ENCODE measurements at places on chromosomes 2 and 18. TPM values are rescaled to one million over a fixed set of nuclear protein-coding genes. Genes with fewer than 3 reads are reported as not detected.

DNA sequence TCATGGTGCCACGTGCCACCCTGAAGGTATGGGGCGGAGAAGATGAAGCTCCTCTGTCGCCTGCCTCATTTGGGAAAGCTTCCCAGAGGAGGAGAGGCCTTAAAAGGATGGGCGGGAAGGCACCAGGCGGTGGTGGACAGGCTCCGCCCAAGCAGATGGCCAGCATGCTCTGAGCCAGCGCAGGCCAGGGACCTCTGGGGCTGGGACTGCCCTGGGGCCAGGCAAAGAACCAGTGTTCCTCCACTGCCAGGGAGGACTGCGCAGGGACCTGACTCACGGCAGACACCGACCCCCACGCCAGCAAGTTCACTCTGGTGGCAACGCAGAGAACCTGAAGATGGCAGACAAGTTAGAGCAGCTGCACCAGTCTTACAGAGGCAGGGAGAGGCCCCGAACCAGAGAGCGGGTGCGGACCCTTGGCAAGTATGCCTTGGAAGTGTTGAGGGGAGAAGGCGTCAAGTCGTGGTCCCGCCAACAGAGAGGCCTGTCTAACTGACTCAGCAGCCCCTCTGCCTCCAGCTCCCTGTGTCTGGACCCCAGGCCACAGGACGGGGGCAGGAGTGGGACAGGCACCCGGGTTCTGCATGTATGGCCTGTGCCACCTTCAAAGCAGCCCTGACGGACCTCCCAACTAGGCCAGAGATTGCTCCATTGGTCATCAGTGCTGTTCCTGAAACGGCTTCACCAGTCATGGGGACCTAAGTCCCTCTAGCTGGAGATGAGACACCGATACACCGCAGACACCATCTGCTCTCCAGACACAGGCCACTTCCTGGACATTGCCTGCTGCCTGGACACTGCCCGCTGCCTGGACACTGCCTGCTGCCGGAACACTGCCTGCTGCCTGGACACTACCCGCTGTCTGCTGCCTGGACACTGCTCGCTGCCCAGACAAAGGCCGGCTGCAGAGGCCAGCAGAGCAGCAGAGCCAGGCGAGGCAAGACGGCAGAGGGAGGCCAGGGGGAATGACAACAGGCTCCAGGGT, 124.7 kb downstream of the HDAC4 start:
- H3K27me3 ChIP-seq: no peaks in the 10 kb centered on the region
- peak; percentile 52 for DNase-seq
- no peaks in the 10 kb centered on the region for H3K36me3 ChIP-seq
- peaks cover 33% of the 10 kb centered on the region for H3K4me1 ChIP-seq
- H3K27ac ChIP-seq: peak overlapping the region; percentile 99

Gene CD8B2
- not detected for total RNA-seq

DNA sequence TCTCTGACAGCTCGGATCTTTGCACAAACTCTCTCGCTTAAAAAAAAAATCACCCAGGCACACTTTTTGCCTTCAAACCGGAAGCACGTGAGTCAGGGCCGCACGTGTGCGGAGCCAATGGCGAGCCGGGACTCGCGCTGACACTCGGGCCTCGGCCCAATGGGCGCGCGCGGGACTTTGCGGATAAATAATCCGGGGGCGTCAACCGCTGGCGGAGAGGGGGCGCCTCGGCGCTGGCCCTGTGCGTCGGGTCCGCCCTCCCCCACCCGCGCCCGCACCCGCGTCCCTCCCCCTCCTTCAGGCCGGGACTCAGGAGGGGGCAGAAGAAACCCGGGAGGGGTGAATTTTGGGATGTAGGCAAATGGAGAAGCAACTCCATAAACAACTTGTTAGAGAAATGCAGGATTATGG, 319 bp upstream of the EN1 start:
- H3K27ac ChIP-seq: no peak overlapping the region
- H3K36me3 ChIP-seq: no peaks in the 10 kb centered on the region
- H3K27me3 ChIP-seq: peaks cover 82% of the 10 kb centered on the region
- DNase-seq: peak; percentile 88
- no peak overlapping the region for H3K4me3 ChIP-seq

DNA sequence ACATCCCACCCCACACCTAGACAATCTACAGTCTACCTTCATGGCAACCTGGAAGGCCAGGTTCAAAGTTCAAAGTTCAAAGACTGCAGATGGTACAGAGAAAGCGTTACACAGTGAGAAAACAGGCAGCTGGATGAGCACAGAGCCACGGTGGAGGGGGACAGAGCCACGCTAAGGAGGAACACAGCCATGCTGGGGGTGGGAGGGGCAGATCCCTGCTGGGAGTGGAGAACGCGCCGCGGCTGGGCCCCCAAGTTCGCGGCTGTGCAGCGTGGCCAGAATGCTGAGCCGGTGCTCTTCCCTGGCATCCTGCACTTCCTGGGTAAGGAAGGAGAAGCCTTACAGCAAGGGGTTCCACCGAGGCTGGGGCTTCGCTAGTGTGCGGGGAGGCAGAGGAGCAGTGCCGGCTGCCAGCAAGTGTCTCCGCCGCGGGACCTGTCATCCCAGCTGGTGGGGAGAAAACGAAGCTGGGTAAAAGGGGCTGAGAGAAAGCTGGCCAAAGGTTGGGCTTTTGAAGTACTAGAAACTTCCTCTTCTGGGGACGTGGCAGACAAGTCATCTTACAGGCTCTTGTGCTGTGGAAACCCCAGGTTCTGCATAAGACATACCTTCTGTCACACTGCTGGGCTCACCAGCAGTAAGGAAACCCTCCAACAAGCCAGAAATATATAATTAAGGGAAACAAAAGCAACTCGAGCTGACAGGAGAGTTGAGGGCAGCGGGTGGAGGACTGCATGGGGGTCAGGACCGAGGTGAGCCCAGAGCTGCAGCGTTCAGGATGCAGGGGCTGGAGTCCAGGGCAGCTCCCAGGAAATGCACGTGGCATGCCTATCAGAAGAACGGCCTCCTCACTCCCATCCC, 115.5 kb downstream of the HDAC4 start:
- no peaks in the 10 kb centered on the region for H3K27me3 ChIP-seq
- DNase-seq: peak; percentile 59
- H3K27ac ChIP-seq: no peak overlapping the region
- peaks cover 7% of the 10 kb centered on the region for H3K4me1 ChIP-seq

- peak overlapping the region; percentile 48 for H3K4me3 ChIP-seq
- H3K27me3 ChIP-seq: peaks cover 16% of the 10 kb centered on the region
- peak; percentile 60 for DNase-seq
- H3K27ac ChIP-seq: no peak overlapping the region
These were observed 1.2 kb downstream of the ALK start for GRCh38 chr2:29920130-29920577.

Gene EFR3B
- 0.51 TPM for total RNA-seq

DNA sequence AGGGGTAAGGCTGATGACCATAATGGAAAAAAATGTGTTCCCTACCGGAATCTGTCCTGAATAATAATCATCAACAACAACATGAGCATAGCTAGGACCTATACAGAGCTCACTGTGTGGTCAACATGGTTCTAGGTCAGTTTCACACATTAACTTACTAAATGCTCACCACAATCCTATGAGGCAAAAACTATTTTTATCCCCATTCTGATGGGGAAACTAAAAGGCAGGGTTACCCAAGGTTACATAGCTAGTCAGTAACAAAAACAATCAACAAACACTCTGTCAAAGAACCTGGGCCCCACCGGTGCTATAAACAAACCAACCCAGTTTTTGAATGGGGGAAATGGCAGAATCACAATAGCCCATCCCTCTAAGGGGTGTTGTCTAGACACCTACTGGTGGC, 40.1 kb downstream of the AOX1 start:
- no peaks in the 10 kb centered on the region for H3K27me3 ChIP-seq
- H3K27ac ChIP-seq: no peak overlapping the region
- DNase-seq: peak; percentile 37
- no peaks in the 10 kb centered on the region for H3K4me1 ChIP-seq
- no peak overlapping the region for H3K4me3 ChIP-seq
- H3K36me3 ChIP-seq: no peaks in the 10 kb centered on the region

GRCh38 chr2:33223856-33224255, 252.6 kb upstream of the RASGRP3 start:
- no peak overlapping the region for H3K27ac ChIP-seq
- H3K4me3 ChIP-seq: no peak overlapping the region
- peaks cover 8% of the 10 kb centered on the region for H3K4me1 ChIP-seq
- no peak for DNase-seq
- no peaks in the 10 kb centered on the region for H3K27me3 ChIP-seq

GRCh38 chr18:57427429-57428201, 7.6 kb upstream of the ONECUT2 start:
- peaks cover 49% of the 10 kb centered on the region for H3K27me3 ChIP-seq
- H3K4me3 ChIP-seq: no peak overlapping the region
- no peak overlapping the region for H3K27ac ChIP-seq
- H3K4me1 ChIP-seq: no peaks in the 10 kb centered on the region
- no peaks in the 10 kb centered on the region for H3K36me3 ChIP-seq
- no peak for DNase-seq
